ENCODE measurements at places on chromosomes 5 and 9.

GRCh38 chr9:122110100-122110833 lies 17.2 kb upstream of the TTLL11 start:
- no peak for DNase-seq

DNA sequence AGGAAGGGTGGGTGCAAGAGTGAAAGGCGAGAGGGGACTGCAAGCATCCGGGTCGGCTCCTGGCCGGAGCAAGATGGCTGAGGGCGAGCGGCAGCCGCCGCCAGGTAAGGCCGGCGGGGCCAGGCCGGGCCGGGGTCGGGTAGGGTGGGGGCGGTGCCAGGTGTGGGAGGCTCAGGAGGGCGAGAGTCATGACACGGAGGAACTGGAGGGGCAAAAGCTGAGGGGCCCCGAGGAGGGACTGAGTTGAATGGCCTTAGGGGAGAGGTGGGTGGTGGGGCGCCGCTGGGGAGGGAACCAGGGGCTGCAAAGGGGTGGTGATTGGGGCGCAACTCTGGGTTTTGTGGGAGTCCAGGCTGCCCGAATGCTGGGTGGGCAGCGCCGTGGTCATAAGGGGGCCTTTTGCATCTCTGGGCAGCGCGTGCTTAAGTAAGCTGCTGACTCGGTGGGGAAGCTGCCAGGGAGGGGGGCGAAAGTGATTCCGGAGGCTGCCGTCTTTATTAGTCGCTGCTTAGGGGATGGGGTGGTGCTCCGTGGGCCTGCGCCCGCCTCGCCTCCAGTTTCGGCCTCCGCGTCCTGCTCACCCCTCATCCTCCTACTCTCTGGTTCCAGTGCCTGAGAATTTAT lies 425 bp downstream of the PTPA start:
- no peak for DNase-seq

- peak; percentile 0 for DNase-seq
Measured at GRCh38 chr5:44332285-44332971, 56.8 kb downstream of the FGF10 start.

- DNase-seq, result no peak
Measured at GRCh38 chr9:68708513-68708912, 3.5 kb downstream of the PIP5K1B start.

DNA sequence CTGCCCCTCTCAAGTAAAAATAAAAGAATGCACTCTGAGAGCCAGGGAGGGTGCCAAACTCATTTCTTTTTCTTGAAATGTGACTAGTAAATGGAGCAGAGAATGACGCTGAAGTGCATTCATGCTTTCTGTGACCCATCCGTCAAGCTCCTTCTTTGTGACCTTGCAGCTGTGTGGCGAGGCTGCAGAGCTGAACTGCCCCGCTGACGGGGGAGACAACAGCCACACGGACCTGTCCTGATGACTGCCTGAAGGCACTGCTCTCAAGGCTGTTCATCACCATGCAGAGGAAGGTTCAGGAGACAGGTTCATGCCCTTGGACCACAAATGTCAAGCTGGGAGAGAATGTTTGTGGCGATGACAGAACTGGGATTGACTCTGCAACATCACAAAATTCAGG lies 21.0 kb upstream of the RASGEF1C start:
- DNase-seq, result no peak

GRCh38 chr5:38613992-38614836 lies 57.8 kb upstream of the LIFR start:
- no peak for DNase-seq

GRCh38 chr5:131221888-131222287 lies 42.0 kb upstream of the CDC42SE2 start:
- DNase-seq, result no peak

DNA sequence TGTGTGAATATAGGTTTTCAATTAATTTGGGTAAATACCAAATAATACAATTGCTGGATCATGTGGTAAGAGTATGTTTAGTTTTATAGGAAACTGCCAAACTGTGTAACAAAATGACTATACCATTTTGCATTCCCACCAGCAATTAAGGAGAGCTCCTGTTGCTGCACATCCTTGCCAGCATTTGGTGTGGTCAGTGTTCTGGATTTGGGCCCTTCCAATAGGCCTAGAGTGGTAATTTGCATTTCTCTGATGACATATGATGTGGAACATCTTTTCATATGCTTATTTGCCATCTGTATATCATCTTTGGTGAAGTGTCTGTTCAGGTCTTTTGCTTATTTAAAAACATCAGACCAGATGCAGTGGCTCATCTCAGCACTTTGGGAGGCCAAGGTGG lies 11.6 kb upstream of the RFK start:
- DNase-seq, result no peak

GRCh38 chr9:107638521-107639310 lies 149.1 kb upstream of the KLF4 start:
- DNase-seq, result no peak

- DNase-seq, result no peak
Measured at GRCh38 chr5:140224658-140225057, 49.7 kb downstream of the CYSTM1 start.

DNA sequence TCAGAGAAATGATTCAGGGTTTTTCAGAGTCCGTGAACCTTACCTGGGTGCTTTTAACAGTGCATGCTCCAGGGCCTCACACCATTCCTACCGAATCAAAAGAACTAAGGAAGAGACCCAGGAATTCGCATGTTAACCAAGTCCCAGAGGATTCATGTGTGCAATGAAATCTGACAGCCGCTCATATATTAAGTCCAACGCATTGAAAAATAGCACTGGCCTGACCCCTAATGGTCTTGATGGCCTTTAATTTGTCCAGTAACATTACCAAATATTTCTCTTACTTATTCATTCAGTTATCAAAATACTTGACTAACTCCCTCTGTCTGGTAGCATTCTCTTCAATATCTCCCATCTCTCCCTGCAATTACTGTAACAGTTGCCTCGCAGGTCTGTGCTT lies 55.0 kb upstream of the MARCHF11 start:
- no peak for DNase-seq

GRCh38 chr5:109016300-109016699 lies 268.6 kb downstream of the FER start:
- no peak for DNase-seq

DNA sequence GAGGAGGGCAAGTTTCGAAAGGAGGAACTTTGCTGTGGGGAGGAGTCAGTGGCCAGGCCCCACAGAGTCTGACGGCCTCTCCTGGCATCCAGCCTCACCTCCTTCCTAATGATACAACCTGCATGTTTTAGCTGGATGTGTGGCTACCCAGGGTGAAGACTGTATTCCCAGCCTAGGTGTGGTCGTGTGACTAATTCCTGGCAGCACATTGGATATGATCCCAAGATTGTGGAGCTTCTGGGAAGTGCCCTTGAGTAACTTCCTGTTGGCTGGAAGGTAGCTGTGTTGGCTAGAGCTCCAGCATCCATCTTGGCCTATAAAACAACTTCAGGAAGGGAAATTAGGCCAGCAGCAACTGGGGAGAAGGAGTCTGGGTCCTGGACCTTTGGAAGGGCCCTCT lies 19.0 kb upstream of the LPCAT1 start:
- no peak for DNase-seq

GRCh38 chr9:107530679-107531078 lies 41.1 kb upstream of the KLF4 start:
- DNase-seq, result no peak

DNA sequence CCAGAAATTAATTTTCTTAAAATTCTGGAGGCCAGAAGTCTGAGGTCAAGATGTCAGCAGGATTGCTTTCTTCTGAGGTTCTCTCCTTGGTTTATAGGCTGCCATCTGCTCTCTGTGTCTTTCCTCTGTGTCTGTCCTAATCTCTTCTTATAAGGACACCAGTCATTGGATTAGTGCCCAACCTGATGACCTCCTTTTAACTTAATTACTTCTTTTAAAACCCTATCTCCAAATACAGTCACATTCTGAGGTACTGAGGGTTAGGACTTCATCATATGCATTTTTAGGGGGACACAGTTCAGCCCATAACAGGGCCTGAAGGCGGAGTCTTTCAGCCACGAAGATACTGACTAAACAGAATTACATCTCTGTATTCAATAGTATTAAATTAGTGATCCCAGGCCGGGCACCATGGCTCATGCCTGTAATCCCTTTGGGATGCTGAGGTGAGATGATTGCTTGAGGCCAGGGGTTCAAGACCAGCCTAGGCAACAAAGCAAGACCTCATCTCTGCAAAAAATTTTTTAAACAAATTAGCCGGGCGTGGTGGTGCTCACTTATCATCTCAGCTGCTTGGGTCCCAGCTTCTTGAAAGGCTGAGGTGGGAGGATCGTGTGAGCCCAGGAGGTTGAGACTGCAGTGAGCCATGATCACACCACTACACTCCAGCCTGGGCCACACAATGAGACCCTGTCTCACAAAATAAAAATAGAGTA lies 5.9 kb upstream of the RPS6 start:
- DNase-seq, result no peak

DNA sequence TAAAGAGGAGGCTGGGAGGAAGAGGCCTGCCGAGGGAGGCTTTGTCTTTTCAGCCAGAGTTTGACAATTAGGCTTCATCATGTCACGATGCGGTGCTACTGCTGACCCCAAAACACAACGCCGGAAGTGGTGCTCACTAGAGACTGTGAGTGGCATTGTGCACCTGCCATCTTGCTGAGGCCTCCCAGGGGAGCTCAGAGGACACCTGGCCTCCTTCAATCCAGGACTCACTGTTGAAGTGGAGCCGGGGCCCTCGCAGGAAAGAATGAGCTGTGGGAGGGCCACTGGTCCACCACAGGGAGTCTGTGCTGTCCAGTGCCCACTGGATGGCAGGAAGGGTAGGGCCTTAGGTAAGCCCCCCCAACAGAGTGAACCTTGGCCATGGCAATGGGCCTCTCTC lies 12.7 kb upstream of the SLC25A48 start:
- no peak for DNase-seq

DNA sequence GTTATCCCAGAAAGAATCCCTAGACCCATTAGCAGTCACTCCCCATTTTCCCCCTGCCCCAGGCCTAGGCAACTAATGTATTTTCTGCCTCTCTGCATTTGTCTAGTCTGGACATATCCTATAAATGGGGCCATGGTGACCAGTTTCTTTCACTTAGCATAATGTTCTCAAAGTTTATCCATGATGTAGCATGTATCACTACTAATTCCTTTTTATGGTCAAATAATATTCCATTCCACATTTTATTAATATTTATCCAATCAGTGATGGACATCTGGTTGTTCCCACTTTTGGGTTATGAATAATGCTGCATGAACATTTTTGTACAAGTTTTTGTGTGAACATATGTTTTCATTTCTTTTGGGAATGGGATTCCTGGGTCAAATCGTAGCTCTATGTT lies 1.5 kb downstream of the FCHO2 start:
- DNase-seq, result no peak

- DNase-seq, result no peak
Measured at GRCh38 chr5:139246394-139246793, 47.1 kb upstream of the MATR3 start.

DNA sequence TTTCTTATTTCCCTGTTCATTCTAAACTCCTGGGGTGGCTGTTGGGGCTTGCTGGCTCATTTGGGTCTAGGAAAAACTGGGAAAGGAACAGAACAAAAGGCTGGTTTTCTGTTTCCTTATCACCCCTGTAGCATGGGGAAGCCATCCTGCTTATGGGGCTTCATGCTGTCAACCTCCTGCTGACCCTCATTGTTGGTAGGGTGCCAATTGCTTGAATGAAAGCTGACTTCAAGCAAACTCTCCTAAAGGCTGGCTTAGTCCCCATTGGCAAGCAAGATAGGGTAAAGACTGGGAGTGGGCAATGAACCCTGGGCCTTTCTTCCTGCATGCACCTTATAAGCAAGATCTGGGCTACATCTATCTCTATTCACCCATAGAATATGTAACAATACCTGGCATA lies 511.6 kb downstream of the DMAC1 start:
- no peak for DNase-seq

DNA sequence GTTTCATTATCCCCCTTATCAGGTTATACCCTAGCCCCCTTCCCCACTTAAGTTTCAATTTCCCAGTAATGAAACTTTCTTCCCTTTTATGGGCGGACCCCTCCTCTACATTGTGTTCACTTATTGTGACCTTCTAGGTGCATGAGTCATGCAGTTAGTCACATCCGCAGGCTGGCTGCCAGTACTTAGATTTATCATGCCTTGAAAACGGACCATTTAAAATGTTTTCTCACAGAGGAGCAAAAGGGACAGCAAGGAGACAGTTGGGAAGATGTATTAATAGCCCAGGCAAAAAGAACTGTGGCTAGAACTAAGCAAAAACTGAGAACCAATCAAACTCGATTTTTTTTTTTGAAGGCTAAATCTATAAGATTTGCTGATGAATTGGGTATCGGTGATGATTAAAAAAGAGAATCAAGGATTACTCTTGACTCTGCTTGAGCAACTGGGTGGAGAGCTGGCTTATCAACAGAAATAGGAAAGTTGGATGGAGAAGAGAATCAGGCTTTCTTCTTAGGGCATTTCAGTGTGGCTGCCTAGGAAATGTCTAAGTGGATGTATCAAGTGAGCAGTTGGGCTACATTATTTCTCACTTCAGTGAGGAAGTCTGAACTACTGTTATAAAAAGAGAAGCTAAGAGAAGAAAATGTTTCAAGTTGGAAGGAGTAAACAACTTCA lies 615.0 kb downstream of the HINT1 start:
- DNase-seq, result no peak

Data from urinary bladder (tissue), 4 donors.